ENCODE measurements at places on chromosomes 2 and 18.

- no peak for DNase-seq
Measured at GRCh38 chr2:317501-318424, 29.9 kb upstream of the ALKAL2 start.

DNA sequence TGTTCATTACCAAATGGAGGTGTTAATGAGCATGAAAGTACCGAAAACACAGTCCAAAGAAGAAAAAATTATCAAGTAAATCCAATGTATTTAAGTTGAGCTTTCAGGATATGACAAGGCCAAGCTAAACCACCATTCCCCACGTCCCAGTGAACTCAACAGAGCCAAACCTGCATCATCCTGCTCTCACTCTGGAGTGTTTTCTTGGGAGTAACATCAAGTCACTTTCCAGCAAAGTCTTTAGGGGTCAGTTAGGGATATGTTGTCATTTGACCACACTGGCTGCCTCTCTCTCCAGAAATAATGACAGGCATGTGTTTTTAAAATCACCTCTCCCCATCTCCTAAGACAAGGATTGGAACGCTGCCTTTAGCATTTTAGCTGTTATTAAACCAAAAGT lies 140.5 kb downstream of the SRBD1 start:
- no peak for DNase-seq

DNA sequence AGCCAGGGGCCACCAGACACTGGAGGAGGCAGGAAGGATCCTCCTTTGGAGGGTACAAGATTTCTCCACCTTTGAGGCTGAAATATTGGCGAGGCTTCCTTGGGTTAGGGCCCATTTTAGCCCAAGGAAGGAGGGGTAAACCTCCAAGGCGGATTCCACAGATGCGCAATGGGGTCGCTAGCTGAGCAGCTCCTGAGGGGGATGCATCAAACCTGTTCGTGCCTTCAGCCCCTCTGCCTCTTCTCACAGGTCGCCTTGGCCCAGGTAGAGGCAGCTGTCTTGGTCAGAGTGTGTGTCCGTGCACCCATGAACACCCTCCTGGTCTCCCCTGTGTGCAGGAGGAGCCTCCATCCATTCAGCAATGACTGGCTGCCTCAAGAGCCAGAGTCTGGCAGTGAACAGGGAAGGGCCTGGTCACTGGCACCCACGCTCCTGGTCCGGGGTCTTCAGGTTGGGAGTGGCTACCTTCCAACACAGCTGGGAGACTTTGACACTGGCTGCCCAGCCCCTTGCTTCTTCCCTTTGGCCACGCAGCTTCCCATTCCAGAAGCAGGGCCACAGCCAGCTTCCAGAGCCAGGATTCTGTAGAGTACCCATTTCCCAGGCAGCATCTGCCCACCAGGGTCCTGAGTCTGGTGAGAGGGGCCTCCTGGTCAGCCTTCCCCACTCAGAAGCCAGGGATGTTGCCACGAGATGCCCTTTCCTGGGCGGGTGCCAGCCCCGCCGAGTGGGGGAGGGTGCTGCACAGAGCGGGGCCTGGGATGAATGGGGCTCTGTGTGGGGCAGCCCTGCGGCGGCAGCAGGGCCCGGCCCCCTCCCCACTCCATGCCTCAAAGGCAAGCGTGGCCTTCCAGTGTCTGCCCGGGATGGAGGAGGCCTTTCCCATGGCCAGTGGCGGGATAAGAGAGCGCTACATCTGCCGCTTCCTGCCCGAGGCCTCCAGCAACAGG lies 95.8 kb upstream of the GPC1 start:
- no peak for DNase-seq

- DNase-seq, result no peak
Measured at GRCh38 chr18:33557706-33558105, 20.3 kb upstream of the ASXL3 start.

- DNase-seq, result no peak
Measured at GRCh38 chr18:22324191-22325131, 93.3 kb downstream of the CTAGE1 start.

DNA sequence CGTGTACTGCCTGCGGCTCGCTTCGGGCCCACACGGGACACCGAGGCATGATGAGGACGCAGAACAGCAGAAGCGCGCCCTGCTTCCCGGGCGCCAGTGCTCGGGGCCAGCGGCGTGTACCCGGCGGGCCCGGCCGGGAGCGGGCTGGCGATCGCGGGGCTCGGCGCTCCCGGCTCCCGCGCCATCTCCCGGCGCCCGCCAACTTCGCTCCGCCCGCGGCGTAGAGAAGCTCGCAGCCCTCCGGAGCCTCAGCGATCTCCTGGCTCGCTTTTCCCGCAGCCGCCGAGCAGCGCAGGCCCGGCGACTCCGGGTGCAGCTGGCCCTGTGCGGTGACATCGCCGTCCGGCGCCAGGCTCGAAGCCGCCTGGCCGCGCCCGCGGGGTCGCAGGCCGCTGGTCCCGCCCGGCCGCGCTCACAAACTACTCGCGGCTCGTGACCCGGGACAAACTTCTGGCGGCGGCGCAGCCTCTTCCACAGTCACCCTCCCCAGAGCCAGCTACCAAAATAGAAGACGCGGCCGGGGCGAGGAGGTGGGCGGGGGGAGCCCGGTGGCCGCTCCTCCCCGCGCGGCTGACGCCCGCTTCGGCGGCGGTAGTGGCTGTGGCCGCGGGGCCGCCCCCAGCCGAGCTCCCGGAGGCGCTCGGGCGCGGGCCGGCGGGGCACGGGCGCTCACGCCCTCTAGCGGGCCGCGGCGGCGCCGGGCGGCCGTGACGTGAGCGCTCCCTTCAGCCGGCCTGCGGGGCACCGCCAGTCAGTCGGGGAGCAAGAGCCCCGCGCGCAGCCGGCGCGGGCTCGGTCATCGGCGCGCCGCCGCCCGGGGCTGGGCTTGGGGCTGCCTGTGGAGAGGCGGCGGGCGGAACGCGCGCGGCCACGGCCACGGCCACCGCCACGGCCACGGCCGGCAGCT lies at the start of gene PTPRM:
TSS of gene PTPRM (plus strand) at position 750 of the 907 bp plus-strand sequence. CDS start 503 bp downstream, outside the sequence.
- DNase-seq, result peak; percentile 3

DNA sequence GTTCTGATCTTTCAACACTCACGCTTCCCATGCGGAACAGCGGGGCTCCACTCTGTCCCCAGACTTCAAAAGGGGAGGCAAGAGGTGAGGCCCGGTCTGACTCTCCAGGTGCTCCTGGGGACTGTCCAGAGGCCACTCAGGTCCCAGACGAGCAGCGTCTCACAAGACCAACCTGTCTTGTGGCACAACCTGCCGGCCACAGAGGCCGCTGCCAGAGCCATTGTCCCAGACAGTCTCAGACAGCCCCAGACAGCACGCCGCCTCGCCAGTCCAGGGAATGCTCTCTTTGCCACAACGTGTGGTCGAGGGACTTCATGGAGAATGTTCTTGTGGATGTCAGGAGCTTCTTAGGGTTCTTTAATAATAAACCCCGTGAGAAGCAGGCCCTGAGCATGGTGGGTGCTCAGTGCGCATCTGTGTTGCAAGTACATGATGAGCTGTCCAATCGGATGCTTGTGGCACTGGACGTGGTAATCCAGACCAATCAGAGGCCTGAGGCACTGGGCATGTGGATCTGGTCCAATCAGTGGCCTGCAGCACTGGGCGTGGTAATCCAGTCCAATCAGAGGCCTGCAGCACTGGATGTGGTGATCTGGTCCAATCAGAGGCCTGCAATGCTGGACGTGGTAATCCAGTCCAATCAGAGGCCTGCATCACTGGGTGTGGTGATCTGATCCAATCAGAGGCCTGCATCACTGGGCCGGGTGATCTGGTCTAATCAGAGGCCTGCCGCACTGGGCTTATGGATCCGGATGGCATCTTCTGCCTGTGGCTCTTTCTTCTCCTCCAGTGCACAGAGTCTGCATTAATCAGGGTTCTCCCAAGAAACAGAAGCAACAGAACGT lies 76.4 kb downstream of the TMEM18 start:
- DNase-seq, result no peak

DNA sequence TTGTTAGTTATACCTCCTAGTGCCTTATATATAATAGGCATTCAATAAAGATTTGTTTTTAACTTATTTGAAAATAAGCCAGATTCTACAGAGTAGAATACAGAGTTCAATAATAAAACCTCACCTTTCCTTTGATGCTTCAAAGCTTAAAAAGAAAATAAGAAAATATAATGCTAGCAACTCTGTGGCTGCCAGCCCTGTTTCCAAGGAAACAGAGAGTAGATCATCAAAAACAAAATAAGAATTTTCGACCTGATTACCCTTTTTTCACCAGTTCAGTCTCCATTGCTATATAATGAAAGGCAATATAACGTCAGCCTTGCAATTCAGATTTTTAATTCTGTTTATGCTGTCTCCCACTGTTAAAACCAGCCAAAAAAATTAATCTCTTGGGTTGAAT lies 8.9 kb upstream of the PGAP1 start:
- no peak for DNase-seq

- peak; percentile 88 for DNase-seq
Measured at GRCh38 chr2:136118819-136119716, 1.1 kb upstream of the CXCR4 start.

- no peak for DNase-seq
Measured at GRCh38 chr2:231423176-231423575, 27.7 kb downstream of the B3GNT7 start.

DNA sequence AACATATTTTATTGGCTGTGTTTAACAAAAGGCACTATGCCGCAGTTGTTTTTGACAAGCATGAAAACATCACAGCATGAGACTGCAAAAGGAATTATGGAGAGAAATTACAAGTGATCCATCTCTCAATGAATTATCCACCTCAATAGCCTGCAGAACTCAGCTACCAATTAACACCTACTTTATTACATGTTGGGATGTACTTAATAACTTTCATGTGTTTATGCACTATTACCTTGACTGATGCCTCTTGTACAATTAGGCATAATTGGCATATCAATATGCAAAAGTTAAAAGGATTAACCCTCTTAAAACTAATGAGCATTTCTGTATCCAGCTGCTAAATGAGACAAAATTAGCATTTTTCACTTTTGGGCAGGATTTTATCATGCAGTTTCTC lies 27.8 kb downstream of the ARHGAP15 start:
- no peak for DNase-seq

- DNase-seq, result no peak
Measured at GRCh38 chr2:162821176-162821575, 17.4 kb downstream of the KCNH7 start.

DNA sequence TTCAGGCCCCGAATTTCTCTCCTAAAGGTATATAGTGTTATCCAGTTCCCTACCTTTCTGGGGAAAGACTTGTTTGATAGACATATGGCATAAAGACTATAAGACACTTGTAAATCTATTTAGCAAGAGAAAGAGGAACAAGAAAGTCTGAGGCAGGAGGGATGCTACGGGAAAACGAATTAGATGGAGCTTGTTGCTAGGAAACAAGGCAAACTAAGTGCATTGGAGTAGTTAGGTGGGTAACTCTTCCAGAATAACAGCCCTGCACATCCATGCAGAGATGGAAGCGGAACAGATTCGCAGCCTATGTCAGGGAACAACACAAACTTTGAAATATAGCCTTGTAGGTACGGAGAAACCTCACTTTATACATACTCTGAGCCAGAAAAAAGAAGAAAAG lies 810.3 kb upstream of the CRIM1 start:
- DNase-seq, result no peak

GRCh38 chr2:237140689-237141285 lies 55.1 kb downstream of the COPS8 start:
- DNase-seq, result no peak

DNA sequence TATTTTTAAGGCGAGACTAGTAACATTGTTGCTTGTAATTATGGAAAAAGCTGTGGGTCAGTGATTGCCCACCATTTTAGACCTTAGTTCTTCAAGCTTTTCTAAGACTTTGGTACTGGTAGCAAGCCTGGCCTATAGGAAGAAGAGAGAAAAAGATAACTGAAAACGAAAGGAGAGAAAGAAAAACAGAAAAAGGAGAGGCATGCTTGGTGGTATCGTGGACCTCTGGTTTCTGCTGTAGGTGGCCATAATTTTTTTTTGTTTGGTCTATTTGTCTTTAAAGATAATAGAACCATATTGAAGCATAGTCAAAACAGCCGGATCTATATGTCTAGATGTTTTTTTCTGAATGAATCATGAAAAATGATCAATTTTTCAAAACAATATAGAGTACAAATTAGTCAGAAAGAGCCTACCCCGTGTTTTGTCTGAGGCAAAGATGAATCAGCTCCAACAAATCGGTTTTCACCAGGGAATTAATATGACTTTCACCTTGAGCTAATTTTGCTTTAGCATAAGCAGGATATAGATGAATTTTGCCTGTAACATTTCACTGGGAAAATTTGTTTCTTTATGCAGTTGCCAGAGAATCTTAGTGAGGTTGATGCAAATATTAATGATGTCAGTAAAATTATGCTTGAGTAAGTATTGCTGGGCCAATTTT lies 45.7 kb downstream of the CCDC85A start:
- no peak for DNase-seq

DNA sequence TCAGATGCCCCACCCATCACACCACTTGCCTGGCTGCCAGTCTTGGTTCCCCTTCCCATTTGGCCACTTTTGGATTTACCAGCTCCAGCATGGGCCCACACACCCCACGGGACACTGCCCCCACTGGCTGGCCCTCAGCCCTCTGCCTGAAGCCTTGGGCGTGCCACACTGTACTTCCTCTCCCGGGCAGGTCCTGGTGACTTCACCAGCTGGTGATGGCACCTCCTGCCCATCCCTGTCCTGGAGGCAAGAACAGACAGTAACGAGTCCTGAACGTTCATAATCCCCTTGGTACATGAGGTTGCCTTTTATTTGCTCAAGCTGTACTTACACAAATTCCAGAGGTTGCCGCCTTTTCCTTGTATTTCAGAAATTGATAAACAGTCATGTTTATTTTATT lies 81.1 kb downstream of the TMEM17 start:
- DNase-seq, result no peak

GRCh38 chr2:26363323-26363722 lies 16.7 kb upstream of the ADGRF3 start:
- no peak for DNase-seq

- no peak for DNase-seq
Measured at GRCh38 chr2:112156152-112156986, 18.2 kb downstream of the FBLN7 start.

- DNase-seq, result no peak
Measured at GRCh38 chr2:150610670-150611279, 123.3 kb upstream of the RND3 start.

DNA sequence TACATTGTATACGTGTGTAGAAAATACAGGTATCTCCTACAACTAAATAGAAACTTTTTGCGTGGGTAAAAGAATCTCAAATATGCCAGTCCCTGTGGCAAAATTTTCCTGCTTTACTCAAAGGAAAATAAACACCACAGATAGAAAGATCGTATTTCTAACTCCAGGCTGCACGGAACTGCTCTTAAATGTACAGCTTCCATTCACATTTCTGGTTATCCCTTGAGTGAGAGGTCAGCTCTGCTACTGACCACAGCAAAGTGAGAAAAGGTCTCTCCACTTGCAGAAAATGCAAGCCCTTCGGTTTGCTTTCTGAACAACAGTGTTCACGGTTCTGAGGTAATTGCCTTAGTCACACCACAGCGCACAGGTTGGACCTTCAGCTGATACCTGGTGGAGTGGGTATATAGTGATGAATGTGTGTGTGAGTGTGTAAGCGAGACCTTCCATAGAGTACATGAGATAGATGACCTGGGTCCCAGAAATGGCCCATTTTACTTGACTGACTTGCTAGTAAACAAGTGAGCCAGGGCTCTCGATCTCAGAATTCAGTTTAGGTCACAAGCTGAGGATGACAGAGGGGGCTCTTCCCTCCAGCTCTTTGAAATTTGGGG lies 52.1 kb downstream of the ALPK2 start:
- no peak for DNase-seq

- DNase-seq, result no peak
Measured at GRCh38 chr2:26414311-26414710, 12.6 kb downstream of the DRC1 start.

- no peak for DNase-seq
Measured at GRCh38 chr18:73551211-73551610, 596.4 kb downstream of the FBXO15 start.

GRCh38 chr2:183998041-183998796 lies 600.1 kb upstream of the ZNF804A start:
- no peak for DNase-seq

Measured in activated naive CD4-positive, alpha-beta T cell (primary cell).